ENCODE measurements at places on chromosomes 13 and 19.

- no peak for DNase-seq
Measured at GRCh38 chr13:49023431-49023830, 47.7 kb downstream of the FNDC3A start.

DNA sequence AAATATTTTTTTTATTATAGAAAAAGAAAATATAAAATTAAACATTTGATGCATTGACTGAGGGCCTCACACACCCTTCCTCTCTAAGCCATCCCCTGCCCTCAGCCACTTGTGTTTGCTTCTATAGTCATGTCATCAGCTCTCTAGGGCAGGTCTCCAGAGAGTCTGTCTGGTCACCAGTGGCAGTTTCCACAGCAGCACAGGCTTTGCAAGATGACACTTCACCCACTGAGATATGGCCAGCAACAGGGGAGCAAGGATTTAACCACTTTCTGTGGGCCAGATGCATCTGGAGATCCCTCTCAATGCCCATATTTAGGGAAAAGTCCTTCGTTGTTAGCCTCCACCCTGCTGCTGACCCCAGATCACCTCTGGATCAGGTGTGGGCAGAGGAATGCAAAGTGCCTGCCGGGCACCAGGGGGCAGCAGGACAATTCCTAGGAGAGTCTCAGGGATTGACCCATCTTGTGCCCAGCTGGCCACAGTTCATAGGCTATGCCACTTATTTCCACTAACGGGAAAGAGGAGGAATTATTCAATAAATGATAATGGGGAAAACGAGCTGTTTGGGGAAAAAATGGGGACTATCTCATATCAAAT is 4.8 kb downstream of the ABCC4 start:
- DNase-seq = no peak

DNA sequence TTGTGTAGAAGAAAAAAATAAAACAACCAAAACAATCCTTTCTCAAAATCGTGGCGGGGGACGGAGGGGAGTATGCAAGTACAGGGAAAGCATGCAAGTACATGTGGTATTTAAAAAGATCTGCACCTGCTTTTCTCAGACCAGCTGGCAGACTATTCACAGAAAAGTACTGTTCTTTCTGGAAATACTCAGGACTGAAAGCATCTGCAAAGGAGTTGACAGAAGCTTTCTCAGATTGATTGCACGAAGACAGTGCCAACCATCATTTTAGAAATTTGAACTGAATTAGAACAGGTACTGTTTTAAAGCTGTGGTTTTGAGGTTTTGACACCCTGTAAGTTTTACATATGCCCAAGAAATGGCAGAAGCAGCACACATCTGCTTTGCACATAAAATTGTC is 19.8 kb upstream of the PCDH8 start:
- no peak for DNase-seq

DNA sequence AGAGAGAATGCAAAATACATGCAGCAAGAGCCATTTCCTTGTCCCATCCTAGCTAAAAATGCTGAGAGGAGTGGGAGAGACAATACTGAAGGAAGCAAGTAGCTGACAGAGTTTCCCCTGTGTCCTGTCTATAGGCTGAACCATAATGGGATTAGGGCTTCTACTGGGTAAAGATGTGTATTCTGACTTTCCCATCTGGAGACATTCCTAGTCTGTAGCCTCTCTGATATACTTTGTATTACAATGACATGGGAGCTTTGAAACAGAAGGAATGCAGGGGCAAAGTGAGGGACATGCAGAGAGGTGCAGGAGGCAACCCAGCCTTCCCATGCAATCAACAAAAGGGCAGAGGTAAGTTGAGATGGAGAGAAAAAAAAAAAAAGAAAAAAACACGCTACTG is 10.5 kb upstream of the GPC6 start:
- DNase-seq = no peak

DNA sequence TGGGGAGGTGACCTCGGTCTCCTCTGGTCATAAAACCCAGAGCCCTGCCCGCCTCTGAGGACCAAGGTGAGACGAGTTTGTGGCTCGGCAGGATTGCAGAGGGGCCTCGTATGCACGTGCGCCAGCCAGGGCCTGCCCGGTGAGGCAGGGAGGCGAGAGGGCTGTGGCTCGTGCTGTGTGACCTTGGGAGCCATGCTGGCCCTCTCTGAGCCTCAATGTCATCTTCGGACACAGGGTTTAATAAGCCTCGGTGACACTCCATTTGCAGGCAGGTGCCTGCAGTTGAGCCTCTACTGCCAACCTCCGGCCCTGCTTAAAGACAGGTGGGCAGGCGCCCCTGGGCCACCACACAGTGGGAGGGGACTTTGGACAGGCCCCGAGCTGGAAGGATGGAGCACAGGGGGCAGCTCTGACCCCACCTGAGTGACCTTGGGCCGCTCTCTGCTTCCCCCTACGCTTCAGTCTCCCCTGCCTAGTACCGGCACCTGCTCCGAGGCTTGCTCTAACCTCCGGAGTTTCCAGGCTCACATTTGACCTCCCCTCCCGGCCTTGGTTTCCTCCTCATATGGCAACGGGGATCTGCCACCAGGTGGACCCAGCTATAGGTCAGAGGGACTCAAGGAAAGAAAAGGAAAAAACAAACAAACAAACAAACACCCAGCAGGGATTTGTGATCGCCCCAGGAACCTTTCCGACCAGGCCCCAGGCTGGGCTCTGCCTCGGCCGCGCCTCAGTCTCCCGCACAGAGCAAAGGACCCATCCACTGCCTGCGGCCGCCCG is 3.1 kb downstream of the ZBTB7A start:
- no peak for DNase-seq

GRCh38 chr13:67372868-67373464 is 142.8 kb upstream of the PCDH9 start:
- DNase-seq = no peak

DNA sequence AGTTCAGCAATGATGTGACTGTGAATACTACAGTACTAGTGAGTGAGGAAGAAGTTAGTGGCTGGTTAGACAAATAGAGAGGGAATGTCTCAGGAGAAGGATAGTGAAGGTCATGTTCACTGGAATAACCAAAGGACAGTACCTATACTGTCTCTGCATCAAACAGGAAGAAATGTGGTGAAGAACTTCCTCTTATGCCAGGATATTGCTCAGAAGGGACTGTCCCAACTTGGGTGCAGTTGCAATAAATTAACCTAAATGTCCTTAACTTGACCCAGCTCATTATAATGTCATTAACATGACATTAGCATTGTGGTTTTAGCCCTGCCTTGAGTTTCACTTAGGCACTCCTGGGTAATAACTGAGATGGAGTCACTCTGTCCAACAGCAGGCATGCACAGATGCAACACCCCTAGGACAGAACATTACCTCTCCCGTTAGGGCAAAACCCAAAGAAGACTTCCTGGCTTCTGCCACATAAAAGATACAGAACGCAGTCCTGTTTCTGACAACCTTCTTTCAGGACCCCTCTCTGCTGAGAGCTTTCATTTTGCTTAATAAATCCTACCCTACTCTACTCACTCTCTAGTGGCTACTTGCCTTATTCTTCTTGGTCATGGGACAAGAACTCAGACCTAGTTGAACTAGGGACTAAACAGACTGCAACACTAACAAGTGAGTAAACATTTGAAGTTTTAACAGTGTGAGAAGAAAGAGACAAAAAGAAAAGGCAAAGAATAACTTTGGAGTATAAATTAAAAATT is 1591.6 kb upstream of the MIR17HG start:
- DNase-seq = no peak

- DNase-seq = no peak
Measured at GRCh38 chr19:49020342-49020741, 3.5 kb upstream of the LHB start.

DNA sequence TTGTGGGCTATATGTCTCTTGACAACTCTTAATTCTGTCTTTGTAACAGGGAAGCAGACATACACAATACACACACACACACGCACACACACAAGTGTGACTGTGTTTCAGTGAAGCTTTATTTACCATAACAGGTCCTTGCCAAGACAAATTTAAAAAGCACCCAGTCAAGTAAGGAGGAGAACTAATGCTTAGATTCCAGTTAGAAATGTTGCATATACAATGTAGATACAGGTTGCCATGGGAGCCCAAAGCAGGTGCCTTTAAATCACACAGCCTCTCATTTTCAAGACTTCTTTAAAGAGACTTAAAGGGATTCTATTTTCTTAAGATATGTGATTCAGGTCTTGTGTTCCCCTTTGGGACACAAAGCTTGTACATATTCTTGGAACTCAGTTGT is 1551.9 kb downstream of the EFNB2 start:
- no peak for DNase-seq

GRCh38 chr13:74336546-74336945 is 202.3 kb upstream of the KLF12 start:
- DNase-seq = no peak

GRCh38 chr19:3368441-3368795 is 2.0 kb downstream of the NFIC start:
- DNase-seq = no peak

DNA sequence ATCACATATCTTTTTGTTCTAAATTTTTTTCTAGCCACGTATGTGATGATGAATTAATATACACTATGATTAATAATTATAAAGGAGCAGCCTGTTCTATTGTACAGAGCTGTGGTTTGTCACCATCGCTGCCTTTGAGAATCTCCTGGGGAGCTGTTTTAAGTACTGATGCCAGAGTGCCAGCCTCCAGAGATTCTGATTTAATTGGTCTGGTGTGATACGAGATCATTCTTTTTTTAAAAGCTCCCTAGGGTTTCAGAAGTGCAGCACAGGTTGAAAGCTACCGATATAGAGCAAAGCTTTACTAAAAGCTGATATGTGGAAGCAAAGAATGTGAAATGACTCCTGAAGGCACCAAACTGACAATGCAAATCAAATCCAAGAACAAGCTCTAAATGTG is 314.7 kb downstream of the ITGBL1 start:
- DNase-seq = no peak
